DND-41 (cell line): ENCODE measurements at places on chromosomes 1 and 21.

DNA sequence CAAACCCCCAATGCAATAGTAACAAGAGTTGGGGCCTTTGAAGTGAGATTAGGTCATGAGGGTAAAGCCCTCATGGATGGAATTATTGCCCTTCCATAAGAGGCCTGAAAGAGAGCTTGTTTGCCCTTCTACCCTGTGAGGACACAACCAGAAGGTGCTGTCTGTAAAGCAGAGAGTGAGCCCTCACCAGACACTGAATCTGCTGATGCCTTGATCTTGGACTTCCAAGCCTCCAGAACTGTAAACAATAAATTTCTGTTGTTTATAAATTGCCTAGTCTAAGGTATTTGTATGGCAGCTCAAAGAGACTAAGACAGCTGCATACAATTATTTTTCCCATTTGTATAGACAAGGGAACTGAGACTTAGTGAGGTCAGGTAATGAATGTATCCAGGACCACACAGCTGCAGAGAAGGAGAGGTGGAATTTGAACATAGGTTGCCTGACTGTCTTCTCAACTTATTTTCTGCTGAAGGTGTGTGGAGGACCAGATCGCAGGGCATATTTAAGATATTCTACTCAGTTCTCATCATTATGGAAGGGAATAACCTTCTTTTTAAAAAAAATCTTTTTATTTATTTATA, 18.7 kb downstream of the IL23R start:
- no peak for DNase-seq

DNA sequence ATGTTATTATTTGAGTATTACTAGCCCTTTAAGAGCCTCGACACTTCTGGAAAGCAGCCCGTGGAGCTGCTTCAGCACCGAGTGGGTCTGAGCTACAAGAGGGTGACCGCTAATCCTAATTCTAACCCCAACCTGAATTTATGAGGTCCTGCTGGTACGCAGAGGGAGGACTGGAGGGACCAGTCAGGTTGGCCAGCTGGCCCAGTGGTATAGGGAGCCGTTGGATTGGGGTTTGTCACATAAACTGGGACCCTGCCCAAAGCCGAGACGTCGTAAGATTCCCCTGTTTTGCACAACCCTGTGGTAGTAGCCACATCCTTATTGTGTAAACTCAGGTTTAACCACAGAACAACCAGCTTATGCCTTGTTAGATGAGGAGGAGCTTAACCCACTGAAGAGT, 60.8 kb upstream of the F3 start:
- peak; percentile 87 for DNase-seq

DNA sequence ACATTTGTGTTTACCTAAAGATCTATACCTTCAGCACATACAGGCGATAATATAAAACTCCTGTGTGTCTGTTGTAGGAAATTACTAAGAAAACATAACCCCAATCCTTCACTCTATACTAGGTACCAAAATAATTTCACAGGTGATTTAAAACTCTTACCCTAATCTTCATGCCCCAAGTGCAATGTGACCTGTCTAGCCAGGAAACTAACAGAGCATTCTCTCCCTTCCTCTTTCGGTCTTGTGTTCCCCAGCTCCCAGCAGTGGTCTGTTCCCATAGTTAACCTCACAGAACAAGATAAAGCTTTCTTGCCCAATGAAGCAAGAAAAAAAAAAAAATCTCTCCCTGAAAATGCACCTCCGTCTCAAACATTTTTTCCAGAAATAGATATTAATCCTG, 493.5 kb downstream of the DPYD start:
- DNase-seq, result no peak

DNA sequence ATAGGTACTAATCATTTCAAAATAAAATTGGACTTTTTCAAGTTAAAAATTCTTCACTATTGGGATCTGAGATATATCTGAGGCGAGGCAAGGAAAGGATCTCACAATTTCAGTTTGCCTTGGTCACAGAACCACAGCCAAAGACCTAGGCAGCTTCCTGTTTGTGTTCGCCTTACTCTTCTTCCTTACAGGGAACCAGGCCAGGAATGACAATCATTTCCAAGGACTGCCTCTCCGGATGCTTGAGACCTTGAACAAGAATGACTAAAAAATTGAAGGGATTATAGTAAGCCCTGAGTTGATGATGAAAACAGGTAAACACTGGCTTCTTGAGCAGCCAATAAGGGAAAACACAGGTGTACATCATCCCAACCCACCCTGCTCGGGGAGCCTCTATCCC, 35.2 kb upstream of the SERBP1 start:
- DNase-seq, result no peak

GRCh38 chr21:41834252-41834925, 44.8 kb downstream of the PRDM15 start:
- no peak for DNase-seq

GRCh38 chr1:51312718-51313117, 17.6 kb downstream of the TTC39A start:
- no peak for DNase-seq

DNA sequence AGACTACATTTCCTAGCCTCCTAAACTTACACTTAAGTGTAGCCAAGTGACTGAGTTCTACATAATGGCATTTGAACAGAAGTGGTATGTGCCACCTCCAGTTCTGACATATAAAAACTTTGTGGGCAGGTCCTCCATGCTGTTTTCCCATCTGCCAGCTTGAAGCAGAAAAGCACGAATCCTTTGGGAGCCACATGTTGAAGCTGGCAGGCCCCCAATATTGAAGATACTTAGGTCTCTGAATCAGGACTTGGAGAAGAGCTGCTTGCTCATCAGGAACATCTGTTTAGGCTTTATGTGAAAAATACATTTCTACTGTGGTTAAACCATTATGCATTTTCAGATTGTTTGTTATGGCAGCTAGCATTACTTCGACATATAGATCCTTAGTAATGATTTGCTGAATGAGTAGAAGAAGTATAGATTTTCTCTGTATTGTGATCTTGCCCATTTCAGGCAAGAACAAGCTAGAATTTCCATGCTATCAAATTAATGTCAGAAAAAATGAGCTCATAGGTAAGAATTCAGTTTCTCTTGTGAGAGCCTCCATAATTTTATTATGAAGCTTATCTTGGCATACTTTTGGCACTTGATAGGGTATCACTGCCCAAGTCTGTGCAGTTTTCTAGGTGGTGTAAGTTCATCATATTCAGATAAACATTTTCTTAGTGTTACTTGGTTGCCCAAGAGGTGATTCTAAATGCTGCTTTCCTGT, 68.4 kb downstream of the GDAP2 start:
- DNase-seq, result no peak

DNA sequence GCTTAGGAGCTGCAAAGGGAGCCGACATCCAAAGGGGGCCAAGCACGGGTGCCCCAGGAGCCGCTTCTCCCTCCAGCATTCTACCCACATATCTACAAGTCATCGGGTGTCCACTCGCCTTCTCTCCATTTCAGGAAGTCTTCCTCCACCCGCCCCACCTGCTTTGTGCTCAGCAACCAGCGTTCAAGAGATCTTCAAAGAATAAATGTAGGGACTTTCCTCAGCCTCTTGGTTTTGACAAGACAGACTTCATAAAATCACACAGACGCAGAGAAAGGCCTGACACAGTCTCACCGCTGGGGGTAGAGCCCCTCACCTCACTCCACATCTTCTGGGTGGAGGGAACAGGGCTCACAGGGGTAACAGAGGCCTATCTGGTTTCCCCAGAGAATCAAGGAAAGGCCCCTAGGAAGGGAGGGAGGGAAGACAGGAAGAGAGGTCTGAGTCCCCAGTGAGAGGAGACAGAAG, 49.5 kb downstream of the SSBP3 start:
- no peak for DNase-seq

DNA sequence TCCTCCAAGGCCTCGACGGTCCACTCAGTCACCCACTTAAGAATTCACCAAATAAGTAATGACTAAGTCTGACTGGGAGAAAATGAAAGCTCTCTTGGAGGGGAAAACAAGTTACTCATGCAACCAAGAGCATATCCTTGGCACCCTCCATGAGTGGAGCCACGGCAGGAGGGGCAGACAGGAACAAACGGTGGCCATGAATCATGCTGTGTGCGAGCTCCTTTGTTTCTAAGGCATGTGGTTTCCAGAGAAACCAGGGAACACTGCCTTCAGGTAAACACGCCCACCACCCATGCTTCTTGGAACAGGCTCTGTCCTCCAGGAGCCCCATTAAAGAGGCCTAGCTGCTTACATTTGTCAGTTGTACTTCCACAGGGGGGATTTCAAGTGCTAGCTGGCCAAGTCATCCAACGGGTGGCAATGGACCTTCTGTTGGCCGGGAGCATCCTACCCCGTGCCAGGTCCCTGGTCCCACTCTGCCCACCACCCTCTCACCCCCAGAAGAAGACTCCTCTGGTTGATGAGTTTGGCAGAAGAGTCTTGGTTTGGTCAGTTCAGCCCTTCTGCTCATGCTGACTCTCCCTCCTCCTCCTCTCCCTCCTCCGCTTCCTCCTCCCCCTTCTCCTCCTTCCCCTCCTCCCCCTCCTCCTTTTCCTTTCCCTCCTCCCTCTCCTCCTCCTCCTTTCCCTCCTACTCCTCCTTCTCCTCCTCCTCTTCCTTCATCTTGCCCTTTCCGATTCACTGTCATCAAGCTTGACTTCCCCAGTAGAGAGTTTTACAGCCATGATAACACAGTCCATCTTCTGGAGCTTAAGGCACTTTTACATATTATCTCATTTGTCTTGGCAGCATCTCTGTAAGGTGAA, 107.6 kb downstream of the CCDC185 start:
- DNase-seq, result no peak

GRCh38 chr1:110211496-110212168, 1.5 kb downstream of the KCNC4 start:
- DNase-seq, result no peak

DNA sequence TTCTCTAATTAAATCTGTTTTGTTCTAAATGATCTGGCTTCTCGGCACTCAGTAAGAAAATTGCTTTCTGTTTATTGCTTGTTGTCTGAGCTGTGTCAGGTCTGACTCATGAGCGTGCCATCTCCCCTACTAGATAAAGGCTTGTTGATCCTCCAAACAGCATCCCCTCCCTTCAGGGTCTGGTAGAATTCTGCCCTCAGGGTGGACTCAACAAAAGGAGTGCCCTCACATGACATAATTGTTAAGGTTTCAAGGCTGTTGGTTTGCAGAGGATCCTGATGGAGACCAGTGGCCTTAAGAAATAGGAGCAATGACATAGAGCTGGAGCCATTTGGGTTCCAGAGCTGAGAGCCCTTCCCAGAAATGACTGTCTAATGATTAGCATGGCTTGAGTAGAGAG, 36.0 kb upstream of the ATP2B4 start:
- DNase-seq, result no peak

GRCh38 chr1:111535256-111536191, 32.1 kb upstream of the ADORA3 start:
- DNase-seq, result no peak

DNA sequence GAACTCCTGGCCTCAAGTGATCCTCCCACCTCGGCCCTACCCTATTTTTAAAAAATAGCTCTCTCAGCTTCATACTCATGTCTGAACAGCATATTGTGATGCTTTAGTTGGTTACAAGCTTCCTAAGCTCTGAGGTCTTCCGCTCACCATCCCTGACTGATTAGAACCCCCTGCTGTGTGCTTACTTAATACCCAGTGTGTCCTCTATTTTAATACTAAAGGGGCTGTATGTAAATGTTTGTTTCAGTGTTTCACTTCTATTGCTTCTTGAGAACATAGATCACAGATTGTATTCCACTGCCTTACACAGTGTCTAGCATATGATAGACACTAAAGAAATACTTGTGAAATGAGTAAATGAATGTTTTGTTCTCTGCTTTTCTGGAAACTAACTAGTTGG, 29.8 kb downstream of the ZYG11B start:
- no peak for DNase-seq

- no peak for DNase-seq
Measured at GRCh38 chr1:200118779-200119505, 91.4 kb downstream of the NR5A2 start.

DNA sequence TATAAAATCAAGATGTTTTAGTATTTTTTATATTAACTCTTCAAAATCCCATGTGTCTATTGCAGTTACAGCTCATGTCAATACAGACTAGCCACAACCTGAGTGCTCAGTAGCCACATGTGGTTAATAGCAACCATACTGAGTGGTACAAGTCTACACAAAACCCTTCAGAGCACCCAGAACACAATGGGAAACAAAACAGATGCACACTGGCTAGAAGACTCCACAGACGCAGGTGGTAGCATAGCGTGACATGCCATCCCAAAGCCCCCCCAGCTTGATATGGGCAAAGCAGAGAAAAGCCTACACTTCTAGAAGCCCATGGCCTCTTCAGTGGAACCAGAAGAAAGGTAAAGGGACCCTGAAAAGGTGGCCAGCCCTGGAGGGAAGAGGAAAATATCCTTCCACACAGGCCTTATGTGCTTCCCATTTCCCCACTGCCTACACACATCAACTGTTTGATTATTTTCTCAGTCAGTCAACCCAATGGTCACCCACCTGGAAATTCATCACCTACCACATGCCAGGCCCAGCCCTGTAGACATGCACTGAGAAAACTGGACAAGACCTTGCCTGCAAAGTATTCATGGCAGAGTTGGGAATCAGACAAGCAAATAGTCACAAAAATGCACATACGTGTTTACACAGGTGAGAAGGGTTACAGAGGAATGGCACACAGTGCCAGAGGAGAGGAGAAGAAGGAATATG, 175.0 kb downstream of the VAV3 start:
- peak; percentile 76 for DNase-seq

DNA sequence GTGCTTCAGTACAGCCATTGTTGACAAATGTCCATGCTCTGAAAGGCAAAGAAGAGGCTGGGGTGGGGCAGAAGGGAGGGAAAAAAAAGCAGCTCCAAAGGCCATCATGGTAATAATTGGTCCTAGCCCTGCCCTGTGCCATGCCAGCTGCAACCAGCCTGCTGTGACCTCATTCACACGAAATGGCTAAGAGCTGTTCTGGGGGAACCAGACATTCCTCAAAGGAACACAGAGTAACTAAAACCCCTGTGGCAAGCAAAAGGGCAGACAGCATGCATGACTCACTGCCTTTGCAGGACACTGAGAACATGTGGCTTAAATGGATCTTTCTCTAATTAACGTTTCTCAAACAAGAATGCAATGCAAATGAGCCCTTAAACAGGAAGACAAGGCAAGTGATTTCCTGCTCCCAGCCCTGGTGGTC, 42.3 kb downstream of the STYXL2 start:
- DNase-seq, result no peak

GRCh38 chr1:59013276-59013927, 229.6 kb upstream of the JUN start:
- no peak for DNase-seq

- no peak for DNase-seq
Measured at GRCh38 chr1:182869241-182869666, 30.1 kb downstream of the DHX9 start.

- no peak for DNase-seq
Measured at GRCh38 chr1:100683448-100684349, 35.8 kb upstream of the VCAM1 start.

DNA sequence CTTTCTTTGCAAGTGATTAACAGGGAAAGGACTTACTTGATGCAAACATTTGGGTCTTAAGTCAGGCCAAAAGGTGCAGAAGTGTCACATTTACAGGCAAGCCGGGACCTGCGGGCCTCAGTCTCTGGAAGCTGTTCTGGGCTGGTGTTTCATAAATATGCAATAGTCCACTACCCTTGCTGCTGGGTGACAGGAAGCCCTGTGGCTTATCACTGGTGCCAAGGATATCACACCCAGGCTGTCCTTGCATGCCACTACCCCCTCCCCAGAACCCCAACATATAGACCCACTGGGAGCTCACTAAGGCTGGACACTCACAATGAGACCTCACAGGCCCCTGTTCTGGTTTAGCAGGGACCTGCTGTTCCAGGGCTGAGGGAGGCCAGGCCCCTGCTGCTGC, 3.4 kb upstream of the LEFTY2 start:
- no peak for DNase-seq
